Right atrium auricular region (tissue), 2 donors: ENCODE measurements at places on chromosomes 12 and 14.

DNA sequence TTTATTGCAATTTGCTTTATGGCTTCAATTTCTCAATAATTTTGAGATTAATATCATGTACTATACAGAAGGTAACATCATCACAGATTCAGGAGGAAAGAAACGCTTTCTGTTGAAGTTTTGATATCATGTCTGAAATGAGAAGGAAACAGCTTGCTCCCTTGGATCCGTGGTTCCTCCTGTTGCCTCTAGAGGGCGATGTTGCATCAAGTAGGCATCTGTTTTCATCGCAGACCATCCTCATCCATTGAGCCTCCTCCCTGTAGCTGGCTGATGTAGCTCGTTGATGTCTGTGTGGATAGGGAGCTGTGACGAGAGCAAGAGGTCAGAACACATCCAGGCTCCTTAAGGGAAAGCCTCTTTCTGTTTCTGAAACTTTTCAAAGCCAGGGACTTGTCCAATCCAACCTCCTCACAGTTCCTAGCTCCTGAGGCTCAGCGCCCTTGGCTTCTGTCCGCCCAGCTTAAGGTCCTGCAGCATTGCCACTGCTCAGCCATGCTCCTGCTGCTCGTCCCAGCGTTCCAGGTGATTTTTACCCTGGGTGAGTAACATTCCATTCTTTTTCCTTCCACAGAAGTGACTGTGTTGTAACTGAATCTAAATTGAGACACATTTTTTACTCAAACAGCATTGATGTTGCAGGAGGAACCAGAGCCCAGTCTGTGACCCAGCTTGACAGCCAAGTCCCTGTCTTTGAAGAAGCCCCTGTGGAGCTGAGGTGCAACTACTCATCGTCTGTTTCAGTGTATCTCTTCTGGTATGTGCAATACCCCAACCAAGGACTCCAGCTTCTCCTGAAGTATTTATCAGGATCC is 304.8 kb upstream of the OR4E1 start:
- no peak for DNase-seq

GRCh38 chr14:75831455-75831854 is 150.3 kb downstream of the TGFB3 start:
- no peak for DNase-seq

DNA sequence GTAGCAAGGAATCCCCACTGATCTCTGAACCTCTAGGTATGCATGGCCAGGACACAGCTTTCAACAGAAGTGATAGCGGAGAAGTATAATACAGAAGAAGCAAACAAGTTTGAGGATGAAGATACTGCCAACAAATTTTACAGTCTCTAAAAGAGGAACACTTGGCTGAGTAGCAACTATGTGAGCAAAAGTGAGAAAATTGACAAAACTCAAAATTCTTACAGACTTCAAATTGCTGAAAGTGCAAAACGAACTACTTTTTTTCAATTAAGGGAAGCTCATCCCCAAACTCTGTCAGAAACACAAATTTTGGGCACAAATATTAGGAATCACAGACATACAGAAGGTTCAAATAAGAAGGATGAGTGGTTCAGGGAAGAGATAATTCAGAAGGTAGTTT is 1324.6 kb downstream of the LRFN5 start:
- DNase-seq: no peak

DNA sequence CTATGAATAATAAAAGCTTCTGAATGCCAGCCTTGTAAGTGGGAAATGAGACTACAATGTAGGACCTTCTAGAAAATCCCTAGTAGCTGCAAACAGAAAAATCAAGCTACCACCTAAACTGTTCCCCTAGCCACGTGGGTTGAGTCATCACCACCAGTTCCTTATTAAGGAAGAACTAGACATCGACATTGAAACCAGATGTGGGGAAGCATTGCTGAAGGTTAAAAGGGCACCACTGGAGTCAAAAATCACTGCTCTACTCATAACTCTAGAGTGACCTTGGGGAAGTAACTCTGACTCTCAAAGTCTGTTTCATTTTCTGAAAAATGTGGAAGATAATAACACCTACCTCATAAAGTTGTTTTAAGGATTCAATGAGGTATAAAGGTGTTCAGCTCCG is 9.4 kb upstream of the CNIH1 start:
- no peak for DNase-seq

GRCh38 chr12:47686645-47687240 is 19.1 kb downstream of the RPAP3 start:
- no peak for DNase-seq

DNA sequence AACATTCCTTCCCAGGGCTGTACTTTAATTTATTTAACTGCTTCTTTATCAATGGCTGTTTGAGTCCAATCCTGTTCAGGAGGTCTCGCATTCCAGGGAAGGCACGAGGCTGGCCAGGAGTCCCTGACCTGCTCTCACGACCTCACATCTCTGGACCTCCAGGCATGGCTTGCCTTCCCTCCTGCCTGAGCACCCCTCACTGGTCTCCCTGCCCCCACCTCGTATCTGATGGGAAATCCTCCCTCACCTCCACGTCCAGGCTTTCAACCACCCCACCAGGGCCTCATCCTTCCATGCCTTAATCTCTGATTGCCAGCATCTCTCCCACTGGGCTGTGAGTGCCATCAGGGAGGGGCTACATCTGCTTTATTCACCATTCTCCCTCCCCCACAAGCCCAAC is 29.0 kb downstream of the PRKAB1 start:
- no peak for DNase-seq

- no peak for DNase-seq
Observed at GRCh38 chr12:4228122-4228580, 45.4 kb upstream of the CCND2 start.

DNA sequence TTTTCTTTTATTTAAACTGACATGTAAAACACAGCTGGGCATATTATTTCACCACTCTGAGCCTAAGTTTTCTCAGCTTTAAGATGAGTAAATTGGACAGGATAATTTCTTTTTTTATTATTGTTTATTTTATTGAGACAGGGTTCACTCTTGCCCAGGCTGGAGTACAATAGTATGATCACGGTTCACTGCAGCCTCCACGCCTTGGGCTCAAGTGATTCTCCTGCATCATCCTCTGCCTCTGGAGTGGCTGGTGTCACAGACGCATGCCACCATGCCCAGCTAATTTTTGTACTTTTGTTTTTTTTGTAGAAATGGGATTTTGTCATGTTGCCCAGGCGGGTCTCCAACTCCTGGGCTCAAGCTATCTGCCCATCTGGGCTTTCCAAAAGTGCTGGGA is 12.7 kb downstream of the BMAL2 start:
- no peak for DNase-seq

GRCh38 chr14:61553730-61554641 is 141.3 kb upstream of the HIF1A start:
- DNase-seq: no peak

DNA sequence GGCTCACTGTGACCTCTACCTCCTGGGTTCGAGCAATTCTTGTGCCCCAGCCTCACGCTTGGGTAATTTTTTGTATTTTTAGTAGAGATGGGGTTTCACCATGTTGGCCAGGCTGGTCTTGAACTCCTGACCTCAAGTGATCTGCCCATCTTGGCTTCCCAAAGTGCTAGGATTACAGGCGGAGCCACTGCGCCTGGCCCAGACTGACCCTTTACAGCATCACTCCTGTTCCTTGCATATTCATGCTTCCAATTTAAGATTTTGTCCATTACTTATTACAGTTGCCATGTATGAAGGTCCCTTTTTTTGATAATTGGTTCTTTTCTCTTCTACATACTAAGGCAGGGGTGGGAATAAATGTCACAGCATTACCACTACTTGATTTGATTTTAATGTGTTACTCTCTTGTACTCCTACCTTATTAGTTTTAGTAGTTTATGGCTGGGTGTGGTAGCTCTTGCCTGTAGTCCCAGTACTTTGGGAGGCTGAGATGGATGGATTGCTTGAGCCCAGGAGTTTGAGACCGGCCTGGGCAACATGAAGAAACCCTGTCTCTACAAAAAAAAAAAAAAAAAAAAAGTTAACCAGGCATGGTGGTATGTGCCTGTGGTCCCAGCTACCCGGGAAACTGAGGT is 46.9 kb downstream of the ADIPOR2 start:
- DNase-seq: no peak

- DNase-seq: no peak
Observed at GRCh38 chr14:38384741-38385140, 128.8 kb upstream of the CLEC14A start.

- DNase-seq: no peak
Observed at GRCh38 chr12:62268956-62269355, 8.8 kb downstream of the USP15 start.

DNA sequence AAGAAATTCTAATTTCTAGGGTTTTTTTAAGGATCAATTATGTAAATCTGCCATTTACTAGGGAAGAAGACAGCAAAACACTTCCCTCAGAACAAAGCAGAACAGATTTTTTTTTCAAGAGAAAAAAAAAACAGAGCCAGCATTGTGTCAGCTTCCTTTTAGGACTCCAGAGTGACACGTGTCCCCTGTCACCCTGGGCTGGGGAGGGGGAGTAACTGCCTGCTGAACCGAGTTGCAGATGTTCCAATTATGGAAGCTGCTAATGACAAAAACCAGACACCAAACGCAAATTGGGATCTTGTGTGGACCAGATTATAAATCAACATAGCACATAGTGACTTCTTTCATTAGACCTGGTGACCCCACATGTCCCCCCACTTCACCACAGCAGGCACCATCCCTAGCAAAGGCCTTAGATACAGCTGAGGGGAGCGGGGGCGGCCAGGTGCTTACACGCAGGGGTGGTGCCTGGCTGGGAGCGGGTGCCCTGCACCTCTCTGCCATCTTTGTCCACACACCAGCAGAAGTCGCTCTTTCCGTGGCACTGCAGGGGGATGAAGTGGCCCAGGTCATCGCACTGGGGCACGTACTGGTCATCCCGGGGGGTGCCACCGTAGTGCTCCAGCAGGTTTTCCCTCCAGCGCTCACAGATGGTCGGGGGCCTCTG is 25.4 kb downstream of the RTRAF start:
- no peak for DNase-seq

DNA sequence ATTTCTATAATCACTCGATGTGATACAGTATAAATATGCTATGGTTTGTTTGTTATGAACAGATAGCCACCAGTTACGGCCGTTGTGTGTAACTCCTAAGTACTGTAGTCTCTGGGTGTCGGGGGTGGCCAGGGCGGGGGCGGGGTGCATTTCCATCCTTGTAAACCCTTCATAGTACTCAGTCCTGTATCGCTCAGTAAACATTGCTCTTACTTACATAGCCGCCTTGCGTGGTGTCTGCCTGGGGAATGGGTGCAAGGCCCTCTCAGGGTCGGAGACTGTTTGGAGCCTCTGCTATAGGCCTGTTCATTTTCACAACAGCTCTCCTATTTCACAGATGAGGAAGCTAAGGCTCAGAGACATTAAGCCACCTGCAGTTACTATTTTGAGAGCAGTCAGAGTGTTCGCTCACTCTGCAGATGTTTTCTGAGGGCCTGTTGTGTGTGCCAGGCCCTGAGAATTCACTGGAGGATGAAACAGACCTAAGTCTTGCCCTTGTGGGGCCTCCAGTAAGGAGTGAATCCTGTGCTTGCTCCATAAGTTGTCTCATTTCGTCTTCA is 42.5 kb downstream of the JDP2 start:
- DNase-seq: no peak

DNA sequence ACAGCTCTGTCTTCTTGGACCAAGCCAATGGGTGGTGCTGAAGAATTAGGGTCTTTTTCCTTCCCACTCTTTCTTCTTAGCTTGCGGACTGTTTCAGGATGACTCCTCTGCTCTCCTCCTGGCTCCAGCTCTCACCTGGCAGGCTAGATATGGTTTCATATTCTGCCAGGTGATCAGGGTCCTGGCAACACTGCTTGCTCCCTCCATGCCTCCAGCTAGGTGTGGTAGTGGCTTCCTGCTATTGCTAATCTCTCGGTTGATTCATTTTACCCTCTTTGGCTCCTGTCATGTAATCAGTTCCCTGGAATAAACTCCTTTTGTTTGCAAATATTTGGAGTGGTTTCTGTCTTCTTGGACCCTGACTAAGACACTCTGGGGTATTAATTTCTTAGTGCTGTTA is 4.3 kb upstream of the GZMH start:
- DNase-seq: no peak

GRCh38 chr12:114684098-114684869 is at the start of gene TBX3:
Gene TBX3 (minus strand): TSS chr12:114684175. CDS start chr12:114683200, 975 bp downstream.
- peak; percentile 97 for DNase-seq

- no peak for DNase-seq
Observed at GRCh38 chr14:64990296-64990695, 3.6 kb downstream of the FNTB start.

GRCh38 chr12:126742241-126742641 is 1524.7 kb upstream of the TMEM132C start:
- no peak for DNase-seq

DNA sequence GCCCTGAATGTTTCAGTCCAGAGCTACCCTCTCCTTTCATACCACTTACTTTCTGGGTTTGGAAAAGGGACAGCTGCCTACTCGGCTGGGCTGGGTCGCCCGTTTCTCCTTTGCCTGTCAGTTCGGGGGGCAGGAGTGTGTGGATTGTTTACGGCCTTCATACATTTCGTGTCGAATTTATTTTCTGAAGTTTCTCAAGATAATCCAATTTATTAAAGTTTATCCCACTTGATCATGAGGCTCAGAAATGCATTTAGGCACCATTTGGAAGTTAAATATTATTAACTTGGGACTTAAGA is 608 bp downstream of the ZNF410 start:
- DNase-seq: no peak

DNA sequence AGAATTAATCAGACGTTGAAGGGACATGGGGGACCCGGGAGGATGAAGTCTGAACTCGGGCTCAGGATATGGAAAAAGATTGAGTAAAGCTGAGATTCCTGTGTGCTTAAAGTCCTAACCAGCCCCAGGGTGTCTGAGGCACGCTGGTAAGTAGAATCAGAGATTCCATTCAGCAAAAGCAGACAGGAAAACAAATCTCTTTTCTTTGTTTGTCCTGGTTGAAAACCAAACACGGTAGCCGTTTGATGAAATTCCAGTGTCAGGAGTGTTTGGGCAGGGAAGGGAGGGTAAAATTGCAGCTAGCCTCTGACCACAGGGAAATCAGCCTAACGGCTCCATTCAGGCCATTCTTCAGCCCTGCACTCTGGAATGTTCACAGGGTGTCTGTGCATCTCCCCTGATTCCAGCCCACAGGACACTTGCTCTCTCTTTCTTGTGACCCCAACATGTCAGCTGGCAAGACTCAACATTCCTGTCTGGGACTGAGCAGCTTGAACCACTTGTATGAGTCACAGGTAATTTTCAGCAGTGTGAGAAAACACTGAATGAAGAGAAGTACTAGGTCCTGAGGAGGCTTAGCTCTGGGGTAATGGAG is 31.0 kb downstream of the NINJ2 start:
- DNase-seq: no peak

DNA sequence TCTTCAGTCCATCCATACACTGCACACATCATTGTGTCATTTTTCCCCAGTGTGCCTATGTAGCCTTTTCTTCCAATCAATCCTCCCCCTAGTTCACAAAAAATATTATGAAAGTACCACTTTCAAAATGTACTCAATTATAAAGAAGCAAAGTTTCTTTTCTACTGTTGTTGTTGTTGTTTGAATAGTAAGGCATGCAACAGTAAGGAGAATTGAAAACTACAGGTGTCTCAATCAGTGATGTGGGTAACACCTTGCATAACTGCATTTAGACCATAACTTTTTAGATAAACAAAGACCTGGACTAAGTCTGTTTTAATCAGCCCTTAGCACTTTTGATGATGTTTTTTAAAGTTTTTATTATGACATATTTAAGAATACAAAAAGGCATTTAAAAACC is 104.4 kb downstream of the EML5 start:
- DNase-seq: no peak

GRCh38 chr12:83739607-83740006 is 1052.9 kb downstream of the TMTC2 start:
- DNase-seq: no peak
